ENCODE measurements at places on chromosomes 16 and 17.
A peak's percentile ranks its signal among the peaks of the same experiment; 100 is the strongest.

DNA sequence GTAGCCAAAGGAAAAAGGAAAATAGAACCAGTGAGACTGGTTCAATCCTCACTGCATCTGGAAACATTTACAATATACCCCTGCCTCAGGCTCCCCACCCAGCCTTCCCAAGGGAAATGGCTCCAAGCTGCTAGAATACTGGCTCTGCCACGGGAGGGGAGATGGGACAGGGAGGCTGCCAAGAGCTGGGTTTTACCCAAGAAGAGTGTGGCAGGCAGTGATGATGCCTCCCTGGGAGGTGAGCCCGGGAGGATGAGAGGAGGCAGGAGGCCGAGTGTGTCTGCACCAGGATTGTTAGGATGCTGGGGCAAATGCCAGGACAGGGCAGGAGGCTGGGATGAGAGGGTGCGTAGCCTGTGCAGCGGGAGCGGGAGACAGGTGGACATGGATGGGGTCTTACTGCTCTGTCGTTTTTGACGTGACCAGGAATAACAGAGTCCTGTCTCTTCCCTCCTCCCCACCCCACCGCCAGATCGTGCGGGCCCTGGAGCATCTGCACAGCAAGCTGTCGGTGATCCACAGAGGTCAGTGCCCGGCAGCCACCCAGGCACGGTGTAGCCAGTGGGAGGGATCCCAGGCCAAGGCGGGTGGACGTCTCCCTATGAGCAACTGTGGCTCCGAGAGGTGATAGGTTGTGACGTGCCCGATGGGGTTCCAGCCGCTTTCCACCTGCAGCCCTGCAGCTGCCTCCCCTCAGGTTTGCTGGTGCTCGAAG lies 18.4 kb downstream of the MAP2K3 start:
- peak; percentile 19 for DNase-seq

DNA sequence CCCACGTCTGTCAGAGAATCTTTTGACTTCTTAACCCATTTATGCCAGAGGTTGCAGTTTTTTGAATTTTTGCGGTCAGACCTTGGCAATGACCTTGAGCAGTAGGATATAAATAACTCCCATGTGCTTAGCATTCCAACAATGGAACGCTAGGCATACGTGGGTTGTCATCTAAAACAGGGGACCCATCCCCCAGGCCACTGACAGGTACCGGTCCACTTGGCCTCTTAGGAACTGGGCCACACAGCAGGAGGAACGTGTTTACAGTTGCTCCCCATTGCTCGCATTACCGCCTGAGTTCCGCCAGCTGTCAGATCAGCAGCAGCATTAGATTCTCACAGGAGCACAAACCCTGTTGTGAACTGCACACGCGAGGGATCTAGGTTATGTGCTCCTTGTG lies 76.8 kb upstream of the LGALS9 start:
- DNase-seq: no peak

DNA sequence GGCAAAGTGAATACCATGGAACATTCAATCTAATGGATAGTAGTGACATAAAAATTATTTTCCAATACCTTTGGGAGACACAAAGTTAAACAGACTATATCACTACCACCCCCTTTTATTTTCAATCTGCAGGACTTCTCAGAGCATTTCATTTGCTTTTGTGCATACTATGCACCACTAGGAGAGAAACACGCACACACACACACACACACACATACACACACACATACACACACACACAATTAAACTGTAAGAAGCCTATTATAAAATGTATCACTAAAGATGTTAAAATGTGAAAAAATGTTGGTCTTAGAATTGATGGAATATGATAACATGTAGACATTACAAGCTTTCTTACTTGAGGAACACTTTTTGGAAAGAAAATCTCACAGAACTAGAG lies 331.4 kb downstream of the CA10 start:
- no peak for DNase-seq

GRCh38 chr16:30867747-30868146 lies 26.1 kb downstream of the BCL7C start:
- no peak for DNase-seq

DNA sequence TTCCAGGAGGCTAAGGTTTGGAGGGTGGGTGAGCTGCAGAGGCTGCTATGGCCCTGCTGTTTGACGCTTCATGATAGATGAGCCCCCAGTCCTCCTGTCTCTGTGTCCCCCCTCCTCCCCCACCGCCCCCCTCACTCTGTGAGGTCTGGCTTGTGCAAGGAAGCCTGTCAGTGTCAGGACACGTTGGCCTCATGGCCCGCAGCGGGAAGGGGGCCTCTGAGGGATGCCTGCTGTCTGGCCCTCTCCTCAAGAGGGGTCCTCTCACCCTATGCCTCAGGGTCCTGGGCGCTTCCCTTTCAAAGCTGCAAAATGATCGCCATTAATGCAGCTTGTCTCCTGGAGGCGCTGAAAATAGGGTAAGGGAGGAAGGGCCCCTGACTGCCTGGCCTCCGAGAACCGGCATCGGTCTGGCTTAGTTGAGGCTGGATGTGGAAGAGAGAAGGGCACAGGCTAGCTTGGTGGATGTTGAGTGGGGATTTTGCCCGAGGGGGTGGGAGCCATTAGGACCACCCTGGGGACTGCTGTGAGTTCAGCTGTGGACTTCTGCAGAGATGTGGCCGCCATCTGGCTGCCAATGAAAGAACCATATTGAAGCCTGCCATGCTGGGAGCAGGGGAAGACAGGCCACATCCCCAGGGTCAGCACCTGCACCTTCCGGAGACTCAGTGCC lies 14.8 kb upstream of the GOSR2 start:
- no peak for DNase-seq

- no peak for DNase-seq
Observed at GRCh38 chr16:8183176-8184099, 406.9 kb downstream of the TMEM114 start.

DNA sequence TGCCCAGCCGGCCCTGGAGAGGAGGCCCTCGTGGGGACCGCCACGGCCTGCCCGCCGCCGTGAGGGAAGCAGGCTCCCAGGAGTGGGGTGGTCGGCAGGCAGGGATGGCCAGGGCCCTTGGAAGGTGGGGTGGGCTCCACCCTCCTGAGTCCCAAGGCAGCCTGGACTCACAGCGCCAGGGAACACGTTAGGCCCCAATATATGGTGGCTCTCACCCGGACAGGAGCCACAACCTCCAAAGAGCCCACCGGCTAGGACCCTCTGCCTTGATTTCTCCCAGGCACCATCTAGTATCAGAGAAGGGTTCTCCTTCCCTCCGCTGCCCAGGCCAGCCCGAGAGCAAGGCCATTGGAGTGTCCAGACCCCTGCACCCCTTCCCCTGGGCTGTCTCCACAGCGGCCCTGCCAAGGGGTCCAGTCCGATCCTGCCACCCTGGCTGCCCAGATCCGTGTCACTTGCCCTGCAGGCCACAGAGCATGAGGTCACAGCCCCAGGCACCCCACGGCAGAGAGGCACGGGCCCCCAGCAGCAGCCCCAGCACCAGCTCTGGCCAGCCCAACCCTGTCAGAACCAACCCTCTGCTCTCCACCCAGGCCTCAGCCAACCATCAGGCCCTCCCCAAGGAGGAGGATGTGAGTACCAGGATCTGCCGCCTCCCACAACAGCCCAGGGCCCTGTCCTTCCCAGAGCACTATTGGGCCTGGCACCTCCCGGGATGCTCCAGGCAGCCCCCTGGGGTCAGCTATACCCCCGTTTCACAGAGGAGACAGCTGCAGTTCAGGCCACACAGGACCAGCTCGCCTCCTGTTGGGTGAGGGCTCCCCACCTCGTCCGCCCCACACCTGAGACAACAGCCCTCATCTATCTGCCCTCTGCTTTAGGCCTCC lies 1.1 kb upstream of the AXIN1 start:
- DNase-seq: no peak

DNA sequence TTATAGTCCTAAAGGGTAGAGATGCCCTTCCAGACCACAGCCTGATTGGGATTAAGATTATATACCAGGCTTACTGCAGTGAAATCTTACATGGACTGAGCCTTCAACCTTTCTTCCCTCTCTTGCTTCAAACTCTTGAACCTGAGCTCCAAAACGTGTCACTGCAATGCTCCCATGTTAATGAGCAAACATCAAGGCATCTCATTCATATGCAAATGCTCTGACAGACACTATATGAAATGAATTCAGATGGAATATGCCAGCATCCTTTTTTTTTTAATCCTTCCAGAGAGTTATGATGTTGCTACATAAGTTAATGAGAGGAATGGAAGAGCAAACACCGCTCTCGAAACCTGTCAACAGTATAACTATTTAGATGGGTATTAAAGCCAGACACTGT lies 611.9 kb upstream of the CDH11 start:
- DNase-seq: no peak

DNA sequence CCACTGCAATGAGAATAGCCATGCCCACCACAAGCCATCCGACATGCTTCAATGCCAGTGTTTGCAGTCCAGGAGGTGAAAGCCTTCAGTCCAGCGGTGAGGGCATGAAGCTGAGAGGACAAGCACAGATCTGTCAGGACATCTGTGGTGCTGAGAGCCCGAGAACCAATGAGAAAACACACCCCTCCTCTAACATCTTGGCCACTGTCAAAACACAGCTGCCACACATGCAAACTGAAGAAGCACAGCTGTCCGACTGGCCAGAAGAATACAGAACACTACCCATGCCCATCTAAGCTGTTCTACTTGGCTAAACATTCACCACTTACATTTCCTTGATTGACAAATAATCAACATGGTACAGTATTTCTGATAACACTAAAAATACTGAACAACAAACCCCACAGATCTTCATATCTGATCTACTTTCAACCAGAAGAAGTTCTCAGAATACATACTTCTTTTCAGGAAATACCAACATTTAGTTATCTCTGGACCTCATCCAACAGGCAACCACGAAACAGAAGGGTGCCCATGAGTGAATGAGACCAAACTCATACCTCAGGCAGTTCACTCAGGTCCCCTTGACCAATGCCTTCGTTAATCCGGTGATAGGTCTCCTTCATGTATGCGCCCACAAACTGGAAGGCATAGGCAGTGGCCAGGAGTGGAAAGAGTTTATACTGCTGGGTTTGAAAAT lies 10.2 kb upstream of the FBF1 start:
- peak; percentile 88 for DNase-seq

Measured in SJCRH30 (cell line).